ENCODE measurements at places on chromosomes 2 and 18. TPM values are rescaled to one million over a fixed set of nuclear protein-coding genes. Genes with fewer than 3 reads are reported as not detected.

The ITGB6 gene
- not detected for total RNA-seq

The CGREF1 gene
- total RNA-seq, result 1.3 TPM

The SH3RF3 gene
- 1.7 TPM for total RNA-seq

The ZSWIM2 gene
- total RNA-seq, result not detected

The HOXD4 gene
- total RNA-seq, result not detected

The ITPRIPL1 gene
- total RNA-seq, result 0.56 TPM

The MALL gene
- 0.49 TPM for total RNA-seq

The MPPE1 gene
- total RNA-seq, result 31.8 TPM

The CDK15 gene
- total RNA-seq, result 0.61 TPM

The LIPG gene
- total RNA-seq, result 10.2 TPM

Measured in glutamatergic neuron (in vitro differentiated cells).